HCEC 1CT (cell line): ENCODE measurements at places on chromosomes 3 and 15.
A peak's percentile ranks its signal among the peaks of the same experiment; 100 is the strongest.

DNA sequence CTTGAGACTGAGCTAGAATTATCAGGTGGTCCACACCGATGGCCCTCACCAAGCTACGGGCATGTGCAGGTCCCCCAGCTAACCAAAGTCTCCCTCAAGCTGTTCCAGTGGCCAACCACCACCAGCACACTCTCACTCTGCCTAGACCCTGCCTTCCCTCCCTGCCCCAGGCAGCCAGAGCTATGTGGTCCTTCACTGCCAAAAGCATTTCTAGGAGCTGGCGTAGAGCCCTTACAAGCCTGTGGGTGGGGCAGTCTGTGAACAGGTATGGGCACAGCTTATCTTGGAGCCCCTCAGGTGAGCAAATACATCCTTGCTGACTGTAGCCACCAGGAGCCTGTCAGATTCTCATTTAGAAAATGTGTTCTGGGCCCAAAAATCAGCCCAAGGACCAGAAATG lies 159.8 kb upstream of the PPP2R3A start:
- DNase-seq: no peak

DNA sequence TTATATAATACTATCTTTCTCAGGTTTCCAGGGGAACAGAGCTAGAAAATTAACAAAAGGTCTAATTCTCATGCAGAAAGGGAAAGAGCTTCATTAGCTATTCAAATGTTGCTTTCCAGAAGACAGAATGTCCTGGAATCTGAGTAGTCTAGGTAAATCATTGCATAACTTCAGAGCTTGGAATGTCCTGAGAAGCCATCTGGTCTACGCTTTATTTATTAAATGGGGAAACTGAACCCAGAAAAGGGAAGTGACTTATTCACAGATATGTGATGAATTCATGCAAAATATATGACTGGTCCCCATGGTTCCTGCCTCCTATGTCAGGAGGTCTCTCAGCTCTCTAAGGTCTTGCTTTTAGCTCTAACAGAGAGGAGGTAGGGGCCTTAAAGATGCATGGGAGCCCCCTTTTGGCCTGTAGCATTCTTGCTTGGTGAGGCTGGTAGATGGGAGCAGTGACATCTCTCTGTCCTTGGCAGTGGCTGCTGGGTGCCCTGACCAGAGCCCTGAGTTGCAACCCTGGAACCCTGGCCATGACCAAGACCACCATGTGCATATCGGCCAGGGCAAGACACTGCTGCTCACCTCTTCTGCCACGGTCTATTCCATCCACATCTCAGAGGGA lies 99.2 kb downstream of the CEMIP start:
- DNase-seq: peak; percentile 65

DNA sequence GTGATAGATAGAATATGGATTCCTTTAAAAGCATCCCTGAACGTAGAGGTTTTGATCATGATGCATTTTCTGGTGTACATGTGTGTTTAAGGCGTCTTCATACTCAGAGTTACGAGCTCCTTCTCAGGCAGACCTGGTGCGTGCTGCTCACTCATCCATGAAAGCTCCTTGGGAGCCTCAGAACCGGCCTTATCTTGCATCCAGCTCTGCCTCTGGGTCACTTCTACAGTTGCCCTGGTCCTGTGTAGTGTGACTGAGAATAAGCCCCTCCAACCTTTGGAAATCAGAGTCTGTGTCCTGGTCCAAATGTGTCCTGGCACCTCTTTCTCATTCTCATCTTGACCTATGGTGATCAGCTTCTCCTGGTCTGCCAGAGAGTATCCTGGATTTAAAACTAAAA lies 17.3 kb upstream of the RARRES1 start:
- DNase-seq: no peak

DNA sequence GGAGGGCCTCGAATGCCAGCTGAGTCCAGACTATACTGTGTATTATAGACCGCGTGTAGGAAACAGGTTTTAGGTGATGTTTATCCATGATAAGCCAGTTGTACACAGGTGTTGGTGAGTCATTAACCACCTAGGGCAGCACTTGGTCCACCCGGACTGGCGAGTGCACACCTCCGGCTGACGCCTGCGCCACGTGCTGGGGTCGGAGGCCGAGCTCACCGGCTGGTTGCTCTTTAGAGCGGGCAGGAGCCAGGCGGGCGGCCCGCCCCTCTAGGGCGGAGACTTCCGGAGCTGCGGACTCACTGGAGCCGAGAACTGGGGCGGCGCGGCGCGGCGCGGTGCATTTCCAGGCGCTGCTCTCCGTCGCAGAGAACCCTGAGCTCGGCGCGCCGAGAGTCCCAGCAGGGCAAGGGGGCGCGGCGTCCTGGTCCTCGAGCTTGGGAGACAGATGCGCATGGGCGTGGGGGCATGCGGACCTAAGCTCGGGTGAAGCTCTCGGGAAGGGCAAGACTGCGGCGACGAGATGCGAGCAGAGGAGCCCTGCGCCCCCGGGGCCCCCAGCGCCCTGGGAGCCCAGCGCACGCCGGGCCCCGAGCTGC lies at the start of gene ESYT3:
Gene ESYT3, plus strand, starts transcription at position 341 of the 599 bp plus-strand sequence. Its CDS starts 183 bp downstream, at position 524.
- DNase-seq: peak; percentile 52

GRCh38 chr3:187131981-187132380 lies 7.3 kb downstream of the RPL39L start:
- no peak for DNase-seq

GRCh38 chr3:105931500-105931899 lies 62.7 kb upstream of the CBLB start:
- DNase-seq: no peak

DNA sequence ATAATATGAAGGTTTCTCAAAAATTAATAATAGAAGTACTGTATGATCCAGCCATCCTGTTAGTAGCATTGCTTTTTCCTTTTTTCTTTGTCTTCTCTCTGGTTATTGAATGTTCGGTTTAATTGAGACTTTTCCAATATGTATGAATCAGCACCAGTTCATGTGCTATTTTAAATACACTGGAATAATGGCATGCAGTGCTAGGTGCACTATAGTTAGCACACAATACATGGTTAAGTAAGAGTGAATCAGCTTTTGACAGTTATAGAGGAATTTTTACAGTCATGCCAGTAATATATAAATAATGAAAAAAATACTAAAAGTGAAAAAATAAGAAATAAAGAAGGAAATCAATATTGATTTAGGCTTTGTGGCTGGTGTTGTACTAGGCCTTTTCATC lies 113.8 kb upstream of the STRIT1 start:
- DNase-seq: peak; percentile 28

- DNase-seq: peak; percentile 55
Observed at GRCh38 chr3:23873941-23874340, 42.8 kb downstream of the NKIRAS1 start.

DNA sequence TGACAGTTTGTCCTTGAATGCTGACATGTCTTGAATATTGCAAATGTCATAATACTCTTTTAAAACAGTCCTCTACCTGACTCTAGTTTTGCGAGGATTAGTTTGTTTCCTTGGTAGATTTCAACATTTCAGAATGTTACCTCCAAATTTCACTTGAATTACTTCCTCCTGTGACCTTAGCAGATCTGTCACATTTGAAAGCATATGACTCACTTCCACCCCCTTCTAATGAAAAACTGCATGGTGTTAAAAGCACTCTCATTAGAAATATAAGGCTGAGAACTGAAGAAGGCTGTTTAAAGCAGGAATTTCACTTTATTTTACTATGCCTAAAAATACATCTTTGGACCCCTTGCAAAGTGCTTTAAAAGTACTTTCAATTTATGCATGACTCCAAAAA lies 598.7 kb upstream of the TGFBR2 start:
- DNase-seq: no peak

DNA sequence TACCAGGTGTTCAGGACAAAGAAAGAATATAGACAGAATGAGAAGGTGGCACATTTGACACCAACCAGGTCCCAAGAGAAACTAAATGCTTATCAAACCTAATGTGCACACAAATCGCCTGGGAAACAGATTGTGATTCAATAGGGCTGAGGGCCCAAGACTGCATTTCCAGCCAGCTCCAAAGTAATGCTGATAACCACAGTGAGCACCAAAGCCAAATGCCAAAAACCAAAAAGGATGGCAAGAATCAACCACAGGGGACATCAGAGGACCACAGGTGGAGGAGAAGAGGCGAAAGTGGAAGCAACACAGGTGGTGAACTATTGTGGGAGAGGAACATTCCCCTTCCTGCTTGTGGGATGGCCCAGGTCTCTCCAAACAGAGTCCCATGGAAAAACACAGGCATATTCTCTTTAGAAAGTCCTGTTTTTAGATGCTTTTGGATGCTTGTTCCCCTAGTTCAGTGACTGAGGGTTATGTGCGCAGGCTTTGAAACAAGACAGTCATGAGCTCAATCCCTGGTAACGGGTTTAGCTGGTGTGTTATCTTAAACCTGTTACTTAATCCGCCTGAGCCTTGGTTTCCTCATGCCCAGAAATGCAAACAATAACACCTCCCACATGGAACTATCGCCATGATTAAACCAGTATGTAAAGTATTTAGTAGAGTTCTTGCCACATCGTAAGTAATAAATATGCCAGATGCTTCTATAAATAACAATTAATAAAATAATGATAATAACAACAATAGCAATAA lies 241.7 kb downstream of the ATP8B4 start:
- DNase-seq: peak; percentile 59

GRCh38 chr3:141878326-141878725 lies 1.9 kb downstream of the ATP1B3 start:
- no peak for DNase-seq

DNA sequence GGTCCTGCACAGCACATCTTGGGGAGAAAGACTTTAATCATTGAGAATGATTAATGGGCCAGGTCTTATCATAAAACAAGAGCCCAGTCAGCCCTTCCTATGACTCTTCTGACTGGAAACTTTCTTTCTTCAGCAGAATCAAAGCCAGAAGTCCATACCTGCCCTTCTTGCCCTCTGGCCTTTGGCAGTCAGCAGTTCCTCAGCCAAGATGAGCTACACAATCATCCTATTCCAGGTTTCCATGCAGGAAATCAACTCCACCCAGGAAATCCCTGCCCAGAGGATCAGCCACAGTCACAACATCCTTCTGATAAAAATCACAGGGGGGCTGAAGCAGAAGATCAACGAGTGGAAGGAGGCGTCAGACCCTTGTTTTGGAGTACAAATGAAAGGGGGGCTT lies 26.9 kb downstream of the ZNF589 start:
- no peak for DNase-seq

- no peak for DNase-seq
Observed at GRCh38 chr3:36862076-36862755, 82.6 kb downstream of the TRANK1 start.

GRCh38 chr3:87052499-87053260 lies 61.7 kb upstream of the VGLL3 start:
- DNase-seq: no peak

- peak; percentile 39 for DNase-seq
Observed at GRCh38 chr3:65342084-65342683, 654.4 kb upstream of the ADAMTS9 start.

DNA sequence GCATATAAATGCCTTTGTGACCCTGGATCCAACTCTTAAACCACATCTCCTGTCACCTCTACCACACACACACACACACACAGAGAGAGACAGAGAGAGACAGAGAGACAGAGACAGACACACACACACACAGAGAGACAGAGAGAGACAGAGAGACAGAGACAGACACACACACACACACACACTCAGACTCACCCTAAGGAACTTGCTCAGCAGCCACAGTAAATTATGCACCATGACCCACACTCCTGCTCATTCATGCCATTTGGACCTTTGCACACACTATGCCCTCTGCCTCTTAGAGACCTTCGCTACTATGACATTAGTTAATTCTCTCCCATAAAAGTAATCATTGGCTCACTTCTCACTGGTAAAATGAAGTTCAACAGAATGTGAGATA lies 275.7 kb downstream of the ADAMTSL3 start:
- no peak for DNase-seq

DNA sequence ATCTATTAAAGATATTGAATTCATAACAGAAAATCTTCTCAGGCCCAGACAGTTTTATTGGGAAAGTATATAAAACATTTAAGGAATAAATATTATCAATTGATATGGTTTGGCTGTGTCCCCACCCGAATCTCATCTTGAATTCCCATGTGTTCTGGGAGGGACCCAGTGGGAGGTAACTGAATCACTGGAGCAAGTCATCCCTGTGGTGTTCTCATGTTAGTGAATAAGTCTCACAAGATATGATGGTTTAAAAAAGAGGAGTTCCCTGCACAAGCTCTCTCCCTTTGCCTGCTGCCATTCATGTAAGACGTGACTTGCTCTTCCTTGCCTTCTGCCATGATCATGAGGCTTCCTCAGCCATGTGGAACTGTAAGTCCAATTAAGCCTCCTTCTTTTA lies 160.5 kb downstream of the ANO10 start:
- peak; percentile 6 for DNase-seq

GRCh38 chr3:65532749-65533148 lies 506.0 kb downstream of the MAGI1 start:
- DNase-seq: no peak

- no peak for DNase-seq
Observed at GRCh38 chr15:96497951-96498350, 167.5 kb downstream of the NR2F2 start.

GRCh38 chr3:183904833-183905780 lies 20.4 kb upstream of the PARL start:
- no peak for DNase-seq

DNA sequence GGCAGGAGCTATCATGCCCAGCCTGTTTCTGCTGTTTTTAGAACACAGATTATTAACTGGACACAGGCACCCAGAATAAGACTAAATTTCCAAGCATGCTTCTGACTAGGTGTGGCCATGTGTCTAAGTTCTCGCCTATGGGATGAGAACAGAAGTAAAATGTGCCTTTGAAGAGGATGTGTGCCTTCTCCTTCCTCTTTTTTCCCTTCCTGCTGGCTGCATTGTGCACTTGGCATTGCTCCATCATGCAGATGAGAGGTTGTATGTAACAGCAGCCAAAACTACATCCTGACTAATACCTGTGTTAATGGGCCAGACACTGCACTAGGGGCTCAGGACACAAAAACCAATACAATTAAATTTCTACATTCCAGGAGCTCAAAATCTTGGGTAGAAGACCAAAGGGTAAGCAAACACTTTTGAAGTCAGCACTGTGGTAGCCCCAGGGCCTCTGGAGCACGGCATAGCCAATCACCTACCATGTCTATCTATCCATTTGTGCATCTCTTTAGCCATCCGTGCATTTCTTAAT lies 40.9 kb upstream of the RNU6-1 start:
- DNase-seq: no peak

DNA sequence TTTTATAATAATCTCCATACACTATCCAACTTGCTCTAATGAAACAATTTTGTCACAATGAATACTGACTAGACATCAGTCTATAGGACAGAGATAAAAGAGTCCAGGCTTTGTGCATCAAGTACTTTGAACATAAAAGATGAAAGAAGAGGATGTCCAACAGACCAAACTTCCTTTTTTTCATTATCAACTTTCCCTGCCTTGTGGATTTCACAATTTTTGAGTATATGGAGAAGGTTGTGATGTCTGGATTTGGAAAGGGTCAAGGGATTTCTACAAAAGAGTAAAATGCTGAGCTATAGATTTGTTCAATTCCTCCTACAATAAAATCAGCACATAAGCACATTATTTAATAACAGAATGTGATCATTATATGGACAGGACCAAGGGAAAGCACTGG lies 25.7 kb downstream of the CD47 start:
- no peak for DNase-seq

DNA sequence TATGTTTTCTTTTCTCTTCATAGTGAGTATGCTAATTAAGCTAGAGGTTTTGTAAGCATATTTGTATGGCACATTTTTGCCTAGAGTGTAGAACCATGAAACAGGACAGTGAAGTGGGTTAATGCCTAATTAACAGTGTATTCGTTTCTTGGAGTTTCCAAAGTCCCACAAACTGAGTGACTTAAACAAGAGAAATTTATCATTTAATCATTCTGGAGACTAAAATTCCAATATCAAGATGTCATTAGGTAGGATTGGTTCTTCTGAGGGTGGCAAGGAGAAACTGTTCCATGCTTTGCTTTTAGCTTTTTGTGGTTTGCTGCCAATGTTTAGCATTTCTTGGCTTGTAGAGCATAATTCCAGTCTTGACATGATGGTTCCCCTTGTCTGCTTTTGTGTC lies 734.2 kb downstream of the NAALADL2 start:
- DNase-seq: no peak
